ENCODE measurements at places on chromosomes 1 and 21.

- no peak for DNase-seq
These were observed 5.2 kb downstream of the ID3 start for GRCh38 chr1:23554127-23554480.

DNA sequence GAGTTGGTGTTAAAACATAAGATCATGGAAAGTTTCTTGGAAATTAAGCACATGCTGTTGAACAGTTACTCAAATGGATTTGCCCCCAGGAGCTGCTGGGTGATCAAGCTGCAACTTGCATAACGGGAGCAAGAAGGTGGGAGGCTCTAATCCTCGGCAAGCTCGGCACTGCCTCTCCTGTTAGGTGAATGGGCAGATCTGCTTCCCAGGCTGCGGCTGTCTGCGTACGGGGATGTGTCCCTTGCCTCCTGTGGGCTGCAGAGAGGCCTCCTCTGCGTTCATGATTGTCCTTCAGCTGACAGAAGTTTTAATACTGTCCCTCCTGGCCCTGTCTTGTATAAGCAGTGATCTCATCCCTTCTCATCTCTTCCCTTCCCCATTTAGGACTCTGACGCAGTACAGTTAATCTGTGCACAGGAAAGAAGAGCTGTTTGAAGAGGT lies 36.7 kb downstream of the ATP1A1 start:
- DNase-seq, result no peak

- DNase-seq, result no peak
These were observed 1334.5 kb upstream of the ADGRL4 start for GRCh38 chr1:80341021-80341420.

DNA sequence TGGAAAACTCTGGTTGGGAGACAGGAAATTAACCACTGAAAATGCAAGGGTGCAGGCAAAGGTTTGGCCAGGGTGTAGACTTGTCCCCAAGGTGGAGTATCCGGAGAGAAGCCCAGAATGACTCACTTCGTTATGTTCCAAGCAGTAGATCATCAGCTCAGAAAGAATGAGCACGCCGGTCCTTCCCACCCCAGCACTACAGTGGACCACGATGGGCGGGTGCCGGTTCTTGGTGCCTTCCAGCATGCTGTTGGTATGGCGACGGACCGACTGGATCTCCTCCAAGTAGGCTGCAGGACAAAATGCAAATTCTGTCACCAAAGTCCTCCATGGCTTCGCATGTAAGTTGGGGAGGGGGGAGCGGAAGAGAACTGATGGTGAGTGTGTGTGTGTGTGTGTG lies 83.4 kb downstream of the SMYD2 start:
- no peak for DNase-seq

- no peak for DNase-seq
These were observed 22.2 kb upstream of the SPATA6 start for GRCh38 chr1:48493970-48494769.

GRCh38 chr1:201626629-201627275 lies 87.8 kb downstream of the NAV1 start:
- DNase-seq, result no peak

- DNase-seq, result no peak
These were observed 5.4 kb downstream of the SOAT1 start for GRCh38 chr1:179298952-179299351.

DNA sequence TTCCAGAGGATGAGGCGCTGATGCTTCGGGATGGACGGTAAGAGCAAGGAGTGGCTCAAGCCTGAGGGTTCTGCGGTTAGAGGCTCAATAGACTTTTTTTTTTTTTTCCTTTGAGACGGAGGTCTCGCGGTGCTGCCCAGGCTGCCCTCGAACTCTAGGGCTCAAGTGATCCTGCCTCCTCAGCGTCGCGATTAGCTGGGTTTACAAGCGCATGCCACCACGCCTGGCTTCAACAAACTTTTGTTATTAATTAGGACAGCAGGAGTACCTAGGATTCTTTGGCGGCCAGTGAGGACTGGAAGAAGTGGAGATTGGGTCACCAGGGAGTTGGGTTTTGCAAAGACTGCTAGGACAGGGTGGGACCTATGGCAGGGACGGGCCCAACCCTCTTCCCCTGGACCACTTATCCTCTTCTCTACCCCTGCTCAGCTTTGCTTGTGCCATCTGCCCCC lies 587 bp downstream of the SCNM1 start:
- no peak for DNase-seq

GRCh38 chr1:236951672-236952071 lies 52.6 kb downstream of the MT1HL1 start:
- no peak for DNase-seq

- DNase-seq, result no peak
These were observed 91.8 kb downstream of the CHD1L start for GRCh38 chr1:147334292-147334691.

- no peak for DNase-seq
These were observed 36.3 kb downstream of the GLMN start for GRCh38 chr1:92262516-92262915.

- DNase-seq, result no peak
These were observed 465.5 kb downstream of the MATN1 start for GRCh38 chr1:30257742-30258380.

GRCh38 chr1:239708622-239709021 lies 322.3 kb downstream of the CHRM3 start:
- no peak for DNase-seq

DNA sequence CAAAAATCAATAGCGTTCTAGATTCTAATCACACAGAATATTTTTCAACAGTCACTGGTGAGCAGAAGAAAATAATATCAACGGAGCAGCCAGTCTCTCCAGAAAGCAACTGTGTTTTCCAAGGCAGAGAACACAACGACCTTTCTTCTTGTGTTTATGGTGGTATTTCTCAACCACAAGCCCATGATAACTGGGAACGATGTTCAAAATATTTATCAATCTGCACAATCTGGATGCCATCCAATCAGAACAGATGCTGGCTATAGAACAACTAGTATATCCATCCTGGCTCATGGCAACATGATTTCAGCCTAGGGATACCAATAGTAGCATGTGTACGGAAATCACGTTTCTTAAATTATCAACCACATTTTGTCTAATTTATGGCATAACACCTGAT lies 162.7 kb upstream of the RUNX1 start:
- no peak for DNase-seq

GRCh38 chr21:8994640-8995511 lies 1526.5 kb upstream of the TPTE start:
- DNase-seq, result no peak

GRCh38 chr1:241902391-241903065 lies 54.5 kb downstream of the EXO1 start:
- no peak for DNase-seq

DNA sequence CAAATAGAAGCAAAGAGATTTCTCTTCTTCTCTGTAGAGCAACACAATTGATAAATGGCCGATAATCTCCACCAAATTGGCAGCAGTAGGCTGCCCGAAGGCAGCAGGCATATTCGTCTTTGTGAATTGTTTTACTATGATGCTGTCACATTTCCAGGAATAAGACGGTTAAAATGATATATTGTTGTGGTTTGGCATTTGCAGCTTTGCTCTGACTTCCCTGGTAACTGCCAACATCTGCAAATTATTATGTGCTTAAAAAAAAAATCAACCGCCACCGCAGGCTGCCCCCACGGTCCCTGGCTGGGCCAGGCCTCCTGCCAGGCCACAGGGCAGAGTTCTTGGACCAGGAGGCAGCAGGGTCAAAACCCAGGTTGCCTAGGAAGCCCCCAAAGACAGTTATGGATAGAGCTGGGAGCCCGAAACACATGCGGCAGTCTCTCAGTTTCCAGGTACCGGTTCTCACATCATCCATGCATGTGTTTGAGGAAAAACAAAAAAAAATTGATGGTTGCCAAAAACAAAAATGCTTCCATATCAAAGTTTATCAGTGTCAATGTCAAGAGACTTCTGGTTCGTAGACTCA lies 179.3 kb downstream of the ETS2 start:
- no peak for DNase-seq

DNA sequence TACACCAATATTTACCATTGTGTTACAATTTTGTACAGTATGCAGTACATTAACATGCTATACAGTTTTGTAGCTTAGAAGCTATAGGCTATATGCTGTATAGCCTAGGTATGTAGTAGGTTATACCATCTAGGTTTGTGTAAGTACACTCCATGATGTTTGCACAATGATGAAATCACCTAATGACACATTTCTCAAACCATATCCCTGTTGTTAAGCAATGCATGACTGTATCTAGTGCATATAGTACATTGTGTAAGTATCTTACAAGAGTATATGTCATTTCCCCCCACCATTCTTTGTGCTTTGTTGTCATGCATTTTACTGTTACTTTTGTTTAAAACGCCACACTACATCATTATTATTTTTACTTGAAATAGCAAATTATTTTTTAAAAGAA lies 65.7 kb upstream of the RNF11 start:
- DNase-seq, result no peak

- DNase-seq, result no peak
These were observed 3.7 kb downstream of the PGBD5 start for GRCh38 chr1:230422221-230422981.

DNA sequence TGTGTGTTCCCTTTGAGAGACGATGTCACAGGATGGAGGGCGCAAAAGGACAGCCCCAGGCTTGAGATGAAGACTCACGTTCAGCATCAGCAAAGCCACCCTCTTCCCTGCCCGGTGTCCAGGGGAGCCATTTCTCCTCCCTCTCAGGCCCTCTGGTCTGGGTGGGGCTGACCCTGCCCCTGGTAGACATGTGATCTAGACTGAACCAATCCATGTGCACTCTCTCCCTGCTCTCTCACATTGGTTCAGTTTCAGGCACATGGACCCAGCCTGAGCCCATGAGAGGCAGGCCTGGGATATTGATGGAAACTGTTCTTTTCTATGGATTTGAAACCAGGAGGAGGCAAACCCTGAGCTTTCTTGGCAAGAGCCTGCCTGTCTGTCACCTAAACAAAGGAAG lies 115.6 kb upstream of the IGSF21 start:
- no peak for DNase-seq

DNA sequence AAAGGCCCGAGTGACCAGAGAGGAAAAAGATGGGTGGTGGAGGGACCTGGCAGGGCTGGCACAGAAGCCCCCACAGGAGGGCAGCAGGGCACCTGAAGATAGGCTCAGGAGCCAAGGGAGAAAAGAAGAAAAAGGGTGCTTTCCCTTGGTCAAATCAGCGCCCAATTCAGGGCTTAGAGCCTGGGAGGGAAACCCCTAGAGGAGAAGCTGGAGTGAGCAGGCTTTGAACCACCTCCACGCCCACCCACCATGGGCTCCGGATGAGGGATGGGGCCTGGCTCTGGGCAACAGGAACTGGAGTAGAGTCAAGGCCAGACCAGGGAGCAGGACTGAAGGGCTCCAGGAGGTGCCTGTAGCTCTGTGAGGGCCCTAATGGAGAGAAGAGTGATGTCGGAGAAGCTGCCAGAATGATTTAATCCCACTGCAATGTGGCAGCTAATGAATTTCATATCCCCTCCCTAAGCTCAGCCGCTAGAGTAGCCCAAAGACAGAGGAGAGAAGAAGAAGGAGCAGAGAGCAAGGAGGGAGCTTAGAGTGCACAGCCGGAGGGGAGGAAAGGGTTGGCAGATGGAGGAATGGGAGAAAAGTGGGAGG lies 12.0 kb upstream of the PRELP start:
- DNase-seq, result no peak

DNA sequence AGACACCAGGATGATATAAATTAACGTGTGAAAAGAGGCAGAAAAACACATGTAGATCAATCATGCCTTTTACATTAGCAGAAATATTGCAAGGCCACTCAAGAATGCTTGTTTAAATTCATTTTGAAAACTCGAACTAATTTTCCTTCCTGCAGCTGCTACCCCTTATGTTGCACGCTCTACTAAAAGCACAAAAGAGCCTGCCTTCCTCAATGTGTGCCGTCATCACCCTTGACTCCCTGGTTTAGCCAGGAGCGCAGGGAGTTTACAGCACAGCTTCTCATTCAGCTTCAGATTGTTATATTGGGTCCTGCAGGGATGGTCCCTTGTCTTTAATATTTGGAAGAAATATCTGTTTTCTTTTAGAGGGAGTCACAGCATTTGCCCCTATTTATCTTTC lies 10.1 kb upstream of the ST6GALNAC5 start:
- no peak for DNase-seq

DNA sequence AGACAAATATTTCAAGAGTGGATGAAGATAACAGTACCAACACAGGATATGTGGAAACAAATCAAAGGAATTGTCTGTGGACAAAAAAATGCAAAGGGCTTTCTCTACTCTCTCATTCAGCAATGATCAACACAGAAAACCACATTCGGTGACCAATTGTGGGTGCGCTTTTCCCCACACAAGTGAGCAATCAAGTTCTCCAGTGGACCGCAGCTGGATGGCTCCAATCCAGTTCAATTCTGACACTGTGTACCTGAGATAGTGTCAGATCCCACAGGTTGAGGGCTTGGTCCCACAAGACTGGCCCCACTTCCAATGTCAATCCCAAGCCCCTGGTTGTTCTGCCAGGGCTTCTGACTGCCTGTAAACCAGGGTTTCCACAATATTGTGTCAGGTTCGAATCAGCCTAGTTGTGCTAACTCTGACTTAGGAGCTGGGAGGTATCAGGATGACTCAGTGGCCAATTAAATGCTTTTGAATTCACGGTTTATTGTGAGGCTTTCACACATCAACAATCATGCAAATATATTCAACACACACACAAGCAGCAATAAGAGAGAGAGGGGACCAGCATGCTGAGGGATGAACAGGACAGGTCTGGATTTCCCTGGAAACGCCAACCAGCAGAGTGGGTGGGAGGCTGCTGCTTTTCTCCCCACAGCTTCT lies 87.0 kb upstream of the BTG3 start:
- DNase-seq, result no peak

- DNase-seq, result no peak
These were observed 36.2 kb upstream of the LRIG2 start for GRCh38 chr1:113036639-113037321.

GRCh38 chr1:96973605-96974004 lies 252.0 kb downstream of the PTBP2 start:
- DNase-seq, result no peak

GRCh38 chr1:211353562-211354212 lies 27.1 kb downstream of the TRAF5 start:
- no peak for DNase-seq

DNA sequence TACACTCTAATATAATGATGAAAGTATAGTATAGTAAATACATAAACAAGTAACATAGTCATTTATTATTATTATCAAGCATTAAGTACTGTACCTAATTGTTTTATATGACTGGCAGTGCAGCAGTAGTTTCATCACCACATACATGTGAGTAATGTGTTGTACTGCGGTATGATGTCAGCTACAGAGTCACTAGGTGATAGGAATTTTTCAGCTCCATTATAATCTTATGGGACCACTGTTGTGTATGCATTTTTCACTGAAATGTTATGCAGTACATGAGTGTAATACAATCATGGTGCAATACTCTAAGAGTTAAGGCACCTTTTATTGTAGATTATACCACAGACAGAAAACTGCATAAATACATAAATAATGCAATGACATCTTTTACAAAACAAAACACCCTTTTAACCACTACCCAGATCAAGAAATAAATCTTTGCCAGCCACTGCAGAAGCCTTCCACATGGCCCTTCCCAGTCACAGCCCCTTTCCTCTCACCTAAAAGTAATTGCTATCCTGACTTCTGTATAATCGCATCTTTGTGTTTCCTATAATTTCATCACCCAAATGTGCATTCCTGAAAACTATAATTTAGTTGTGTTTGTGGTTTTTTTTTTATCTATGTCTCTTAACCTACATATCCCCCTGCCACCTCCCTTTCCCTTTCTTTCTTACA lies 16.3 kb downstream of the ABCD3 start:
- DNase-seq, result no peak

GRCh38 chr21:16863362-16863905 lies 649.4 kb upstream of the CXADR start:
- no peak for DNase-seq

All from stimulated activated CD8-positive, alpha-beta memory T cell treated with anti-CD3 and anti-CD28 coated beads, Interleukin-7, amount 100 ng/mL, for 1 hour (primary cell).